ENCODE measurements at places on chromosomes 2 and 18.

GRCh38 chr2:223954401-223954800 is 2.9 kb upstream of the MRPL44 start:
- DNase-seq, result peak; percentile 60

DNA sequence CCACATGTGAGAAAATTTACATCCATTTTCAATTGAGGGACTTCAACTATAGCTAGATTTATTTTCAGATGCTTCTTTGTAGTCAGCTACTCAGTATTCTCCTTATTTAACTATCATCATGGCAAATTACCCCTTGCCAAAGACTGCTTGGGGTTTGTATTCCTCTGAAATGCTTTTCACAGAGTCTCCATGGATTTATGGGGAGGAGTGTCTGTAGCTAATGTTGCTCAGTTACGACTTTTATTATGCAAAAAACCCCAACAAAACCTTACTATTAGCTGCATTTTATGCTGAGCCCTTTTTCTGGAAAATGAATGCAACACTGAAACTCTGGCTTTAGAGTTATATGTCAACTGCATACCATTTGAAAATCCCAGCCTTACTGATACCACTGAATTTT is 78.6 kb downstream of the RFTN2 start:
- DNase-seq, result no peak

GRCh38 chr18:79643054-79643984 is 36.3 kb upstream of the CTDP1 start:
- DNase-seq, result peak; percentile 61

GRCh38 chr18:79123948-79124347 is 54.8 kb downstream of the ATP9B start:
- peak; percentile 40 for DNase-seq

- peak; percentile 26 for DNase-seq
These were observed 109.0 kb upstream of the STPG4 start for GRCh38 chr2:47264143-47264542.

DNA sequence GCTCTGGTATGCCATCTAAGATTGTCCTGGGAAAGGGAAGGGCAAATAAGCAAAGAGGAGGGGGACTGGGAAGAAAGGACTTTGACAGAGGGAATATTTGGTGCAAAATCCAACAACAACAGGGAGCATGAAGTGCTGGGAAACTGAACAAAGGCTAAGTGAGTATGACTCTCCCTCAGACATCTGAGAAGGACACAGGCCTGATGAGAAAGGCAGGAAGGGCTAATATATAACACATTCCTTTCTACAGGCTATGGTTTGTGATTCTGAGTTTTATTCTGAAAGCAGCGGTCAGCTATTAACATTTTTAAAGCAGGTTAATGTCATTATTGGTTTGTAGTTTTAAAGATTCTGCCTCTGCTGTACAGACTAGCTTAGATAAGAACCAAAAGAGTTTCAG is 1579.5 kb downstream of the LRP1B start:
- DNase-seq, result no peak

DNA sequence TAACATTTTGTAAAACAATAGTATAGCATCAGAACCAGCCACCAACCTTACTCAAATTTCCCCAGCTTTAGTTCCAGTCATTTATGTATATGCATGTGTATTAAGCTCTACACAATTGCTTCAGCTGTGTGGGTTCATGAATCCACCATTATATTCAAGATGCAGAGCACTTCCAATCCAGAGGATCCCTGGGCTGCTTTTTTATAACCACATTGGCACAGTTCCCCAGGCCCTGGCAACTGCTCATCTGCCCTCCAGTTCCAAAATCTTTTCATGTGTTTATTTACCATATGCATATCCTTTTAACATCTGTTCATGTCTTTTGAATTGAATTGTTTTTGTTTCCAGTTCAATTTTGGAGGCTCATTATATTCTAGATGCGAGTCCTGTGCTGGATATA is 482.9 kb upstream of the HS6ST1 start:
- DNase-seq, result no peak

- no peak for DNase-seq
These were observed 73.1 kb downstream of the ERBB4 start for GRCh38 chr2:212465456-212465855.

GRCh38 chr2:85410584-85411404 is 628 bp upstream of the CAPG start:
- DNase-seq, result peak; percentile 44

GRCh38 chr2:20444101-20444992 is 2.5 kb upstream of the RHOB start:
- no peak for DNase-seq

DNA sequence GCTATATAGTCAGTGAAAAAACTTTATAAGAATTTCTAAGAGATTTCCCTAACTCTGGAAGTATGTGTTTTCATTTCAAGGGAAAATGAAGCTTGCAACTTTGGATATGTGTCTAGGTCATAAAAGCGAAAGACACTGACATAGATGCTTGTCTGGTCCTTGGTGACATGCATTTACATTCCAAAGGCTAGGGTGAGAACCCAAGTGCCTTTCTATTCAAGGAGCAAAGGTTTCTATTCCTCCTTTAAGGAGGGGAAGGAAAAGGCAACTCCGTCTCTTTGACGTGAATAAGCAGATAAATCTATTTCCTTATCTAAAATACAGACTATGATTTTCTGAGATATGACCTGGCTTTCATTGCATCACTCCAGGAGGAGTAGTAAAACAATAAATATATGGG is 261.1 kb downstream of the CDH7 start:
- no peak for DNase-seq

DNA sequence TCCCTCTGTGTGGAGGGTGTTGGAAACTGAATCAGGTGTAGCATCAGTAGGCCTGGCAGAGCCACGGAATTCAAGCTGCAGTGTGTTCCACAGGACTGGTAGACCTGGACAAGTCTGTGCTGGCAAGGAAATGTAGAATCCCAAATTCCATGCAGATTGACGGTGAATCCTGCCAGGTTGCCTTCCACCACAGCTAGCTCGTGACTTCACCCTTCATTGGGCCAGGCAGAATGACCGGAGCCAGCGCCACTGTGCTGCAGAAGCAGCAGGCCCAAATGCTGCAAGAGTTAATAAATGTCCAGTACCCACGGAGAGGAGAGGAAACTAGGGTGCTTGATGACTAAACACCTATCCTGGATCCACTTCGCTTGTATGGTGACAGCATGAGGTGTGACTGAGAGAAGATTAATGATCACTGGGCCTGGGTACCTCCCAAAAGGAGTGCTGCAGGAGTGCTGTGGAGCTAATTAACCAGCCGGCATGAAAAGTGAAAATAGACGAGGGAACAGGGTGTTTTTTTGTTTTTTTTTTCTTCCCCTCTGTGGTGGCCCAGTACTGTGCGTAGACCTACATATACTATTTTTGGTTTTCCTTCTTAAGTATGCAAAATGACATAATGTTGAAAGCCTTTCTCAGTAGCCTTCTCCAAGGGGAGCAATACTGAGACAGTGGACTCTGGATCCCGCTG is 122.2 kb downstream of the TANC1 start:
- DNase-seq, result no peak

DNA sequence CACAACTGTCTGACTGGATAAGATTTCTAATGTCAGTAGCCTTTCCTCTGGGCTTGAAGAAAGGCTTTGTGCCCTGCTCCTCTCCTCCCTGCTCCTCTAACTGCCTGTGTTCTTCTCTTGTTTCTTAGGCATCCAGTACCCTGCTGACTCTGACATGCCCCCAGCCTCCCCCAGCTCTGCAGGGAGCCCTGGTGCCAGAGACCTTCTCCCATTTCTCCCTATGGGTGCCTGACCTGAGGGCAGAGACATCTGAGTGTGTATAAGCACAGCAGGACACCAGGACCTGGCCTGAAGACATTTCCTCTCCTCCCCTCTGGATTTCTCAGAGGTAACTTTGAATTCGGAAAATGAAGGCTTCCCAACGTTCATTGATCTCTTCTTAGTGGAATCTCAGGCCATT is 23.6 kb downstream of the RNF144A start:
- no peak for DNase-seq

DNA sequence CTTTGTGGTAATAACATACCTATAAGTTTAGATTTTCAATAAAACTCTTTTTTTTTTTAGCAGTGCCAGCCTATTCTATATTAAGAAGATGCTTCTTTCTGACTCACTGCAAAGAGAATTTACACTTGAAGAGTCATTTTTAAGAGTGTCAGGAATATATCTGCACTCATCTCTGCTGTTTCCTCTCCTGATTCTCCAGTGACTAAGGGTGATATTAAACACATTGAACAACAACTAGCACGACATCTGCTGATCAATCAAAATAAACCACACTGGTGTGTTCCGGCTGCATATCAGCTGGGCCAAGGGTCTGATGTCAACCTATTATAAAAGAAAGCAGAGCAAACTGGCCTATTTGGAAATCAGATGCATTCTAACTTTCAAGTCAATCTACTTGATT is 15.0 kb downstream of the RAB27B start:
- no peak for DNase-seq

- DNase-seq, result no peak
These were observed 21.7 kb upstream of the HNRNPA3 start for GRCh38 chr2:177190941-177191340.

DNA sequence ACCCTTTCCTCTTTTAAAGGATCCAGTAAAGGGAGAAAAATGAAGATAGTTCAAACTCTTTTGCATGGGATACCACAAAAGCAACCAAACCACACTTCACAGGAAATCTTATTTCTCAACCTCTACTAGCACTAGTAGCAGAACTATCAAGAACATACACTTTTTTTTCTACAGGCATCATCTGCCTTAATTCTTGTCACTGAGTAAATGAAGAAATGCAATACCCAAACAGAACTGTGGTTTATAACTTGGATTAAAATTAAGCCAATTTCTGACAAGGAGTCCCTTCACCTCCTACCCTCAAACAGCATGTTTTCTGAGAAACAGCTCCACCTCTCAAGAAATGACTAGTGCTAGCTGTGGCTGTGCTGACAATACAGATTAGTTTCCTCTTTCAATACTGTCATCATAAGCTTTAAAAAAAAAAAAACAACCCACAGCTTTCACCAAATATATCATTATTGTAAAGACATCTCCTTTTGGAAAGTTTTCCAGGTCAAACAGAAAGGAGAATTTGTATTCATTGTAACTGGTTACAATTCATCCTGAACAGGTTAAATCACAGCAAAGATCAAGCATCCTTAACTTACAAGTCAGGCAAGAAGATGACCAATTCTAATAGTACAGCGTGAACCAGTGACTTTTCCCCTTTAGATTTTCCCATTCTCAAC is 44.4 kb downstream of the PTPN2 start:
- peak; percentile 92 for DNase-seq

DNA sequence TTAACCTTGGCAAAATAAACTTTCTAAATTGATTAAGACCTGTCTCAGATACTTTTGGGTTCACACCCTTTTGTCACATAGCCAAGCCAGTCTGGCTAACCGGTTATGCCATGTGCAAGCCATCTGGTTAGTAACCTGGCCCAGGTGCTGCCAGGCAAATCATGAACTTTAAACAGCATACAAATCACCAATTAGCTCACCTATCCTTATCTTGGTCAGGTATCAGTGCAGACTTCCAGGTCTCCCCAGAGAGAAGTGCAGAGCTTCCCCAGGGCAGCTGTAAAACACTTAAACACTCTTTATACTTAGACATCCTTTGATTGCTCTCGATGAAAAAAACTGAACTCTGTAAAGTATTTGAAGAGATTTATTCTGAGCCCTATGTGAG is 14.9 kb upstream of the MC5R start:
- DNase-seq, result no peak

DNA sequence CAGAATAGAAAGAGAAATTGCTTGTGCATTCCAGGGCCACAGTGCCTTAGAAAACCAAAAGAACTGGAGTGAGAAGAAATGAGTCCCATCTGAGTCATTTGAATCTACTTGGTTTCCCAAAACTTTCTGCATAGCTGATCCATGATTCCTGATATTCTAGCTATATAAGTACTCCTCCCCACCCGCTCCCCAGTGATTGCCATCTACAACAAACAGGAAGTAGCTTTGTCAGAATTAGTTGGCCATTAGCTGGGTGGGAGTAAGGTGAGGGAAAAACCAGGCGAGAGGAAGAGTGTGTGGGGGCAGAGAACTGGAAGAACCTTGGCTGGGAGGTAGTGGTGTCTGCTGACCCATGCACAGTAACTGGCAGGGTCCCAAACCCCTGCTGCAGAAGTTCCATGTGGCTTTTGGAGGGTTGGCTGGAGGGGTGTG is 122.1 kb downstream of the ACAA2 start:
- DNase-seq, result peak; percentile 40

DNA sequence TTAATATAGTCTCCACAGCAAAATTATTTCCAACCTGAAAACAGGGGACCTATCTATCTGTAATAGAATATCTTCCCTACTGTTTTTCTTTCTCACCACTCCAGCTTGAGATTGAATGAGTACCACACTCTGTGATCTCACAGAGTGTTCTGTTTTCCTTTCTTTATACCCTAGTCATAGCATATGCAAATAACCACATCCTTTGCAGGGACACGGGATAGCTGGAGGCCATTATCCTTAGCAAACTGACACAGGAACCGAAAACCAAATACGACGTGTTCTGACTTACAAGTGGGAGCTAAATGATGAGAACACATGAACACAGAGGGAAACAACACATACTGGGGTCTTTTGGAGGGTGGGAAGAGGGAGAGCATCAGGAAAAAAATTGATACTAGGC is 224.7 kb downstream of the SLC8A1 start:
- no peak for DNase-seq

DNA sequence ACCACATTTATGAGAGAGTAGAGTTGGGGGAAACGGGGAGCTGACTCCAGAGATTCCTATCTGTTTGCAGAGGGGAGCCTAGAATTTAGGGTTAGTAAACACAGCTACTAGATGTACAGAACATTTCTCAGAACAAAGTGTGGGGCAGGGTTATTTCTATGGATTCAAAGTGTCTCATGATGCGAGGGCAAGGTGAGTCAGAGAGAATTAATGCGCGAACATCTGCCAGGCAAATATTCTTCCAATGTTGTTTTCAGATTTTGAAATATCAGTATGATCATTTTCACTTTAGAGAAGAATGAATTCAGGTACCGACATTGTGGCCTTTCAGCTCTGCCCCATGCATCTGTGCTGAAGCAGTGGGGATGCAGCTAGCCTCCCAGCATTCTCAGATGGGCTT is 2.0 kb upstream of the DSEL start:
- no peak for DNase-seq

DNA sequence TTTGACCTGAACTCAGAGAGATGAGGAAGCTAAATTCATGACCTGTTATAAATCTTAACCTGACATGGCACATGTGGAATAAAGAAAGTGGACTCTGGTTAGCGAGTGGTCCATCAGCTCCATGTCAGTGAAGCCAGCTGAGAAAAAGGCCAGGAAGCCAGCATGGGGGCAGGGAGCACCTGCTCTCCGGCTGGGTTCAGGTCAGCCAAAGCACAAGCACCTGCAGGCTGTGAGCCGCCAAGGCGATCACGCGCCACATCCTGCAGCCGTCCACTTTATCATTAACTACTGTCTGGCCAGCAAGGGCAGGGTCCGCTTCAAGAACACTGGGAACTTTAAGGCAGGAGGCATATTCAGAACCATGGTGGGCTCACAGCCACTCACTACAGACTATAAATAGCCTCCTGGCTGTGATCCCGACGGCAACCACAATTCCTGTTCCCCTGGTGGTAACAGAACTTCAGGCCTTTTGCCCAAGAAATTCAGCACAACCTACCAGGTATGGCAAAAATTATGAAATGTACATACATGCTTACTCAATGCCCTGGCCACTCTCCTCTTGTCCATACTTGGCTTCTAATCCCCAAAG is 35.5 kb downstream of the ACVR1 start:
- no peak for DNase-seq

GRCh38 chr2:124559236-124559635 is 534.1 kb downstream of the CNTNAP5 start:
- no peak for DNase-seq

Data from suppressor macrophage treated with lipopolysaccharide for 4 hours (primary cell).